ENCODE measurements at places on chromosomes 2 and 18. TPM values are rescaled to one million over a fixed set of nuclear protein-coding genes. Genes with fewer than 3 reads are reported as not detected.

The SP9 gene
- total RNA-seq: not detected

GRCh38 chr2:183597841-183598240, 473.6 kb downstream of the NUP35 start:
- DNase-seq: no peak

- peak; percentile 96 for DNase-seq
Measured at GRCh38 chr2:108637304-108637669, 82.0 kb upstream of the RANBP2 start.

GRCh38 chr2:112085916-112086669, 31.0 kb downstream of the TMEM87B start:
- no peak for DNase-seq

DNA sequence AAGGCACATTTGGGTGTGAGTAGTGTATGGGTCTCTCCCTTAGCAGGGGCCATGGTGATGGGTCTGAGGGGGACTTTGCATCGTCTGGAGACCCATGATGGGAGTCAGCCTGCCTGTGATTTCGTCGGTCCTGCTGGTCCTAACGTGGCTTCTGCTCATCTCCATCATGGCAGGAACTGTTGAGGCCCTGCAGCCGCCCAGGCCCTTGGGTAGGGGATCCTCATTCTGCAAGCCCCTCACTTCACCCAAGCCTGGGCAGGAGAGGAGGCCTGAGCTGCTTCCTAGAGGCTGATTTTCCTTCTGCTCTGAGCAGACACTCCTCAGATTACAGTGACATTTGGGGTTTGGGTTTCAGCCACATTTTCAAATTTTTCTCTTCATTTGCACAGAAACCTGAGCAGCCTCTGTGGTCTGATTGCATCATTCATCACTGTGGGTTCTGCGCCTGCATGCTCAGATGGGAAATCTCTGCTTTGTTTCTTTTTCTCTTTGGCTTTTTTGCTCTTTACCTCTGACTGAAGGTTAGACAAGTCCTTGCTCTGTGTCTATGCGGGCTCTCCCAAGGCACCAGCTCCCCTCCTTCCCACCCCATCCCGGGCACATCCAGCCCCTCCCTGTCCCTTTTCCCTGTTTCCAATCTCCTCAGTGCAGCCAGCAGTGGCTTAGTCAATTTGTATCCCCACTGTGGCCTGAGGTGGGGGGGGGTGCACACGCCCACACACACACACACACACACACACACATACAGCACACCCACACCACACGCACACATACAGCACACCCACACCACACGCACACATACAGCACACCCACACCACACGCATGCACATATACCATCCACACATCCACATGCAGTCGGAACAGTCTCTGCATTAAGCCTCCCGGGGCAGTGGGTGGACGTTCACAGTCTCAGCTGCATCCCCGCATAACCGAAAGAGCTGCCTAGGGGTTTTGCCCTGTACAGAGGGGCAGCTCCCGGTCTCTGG, 305.4 kb upstream of the HS6ST1 start:
- DNase-seq: peak; percentile 95

The HOXD9 gene
- not detected for total RNA-seq

- no peak for DNase-seq
Measured at GRCh38 chr2:240611601-240612210, 13.6 kb upstream of the GPR35 start.

DNA sequence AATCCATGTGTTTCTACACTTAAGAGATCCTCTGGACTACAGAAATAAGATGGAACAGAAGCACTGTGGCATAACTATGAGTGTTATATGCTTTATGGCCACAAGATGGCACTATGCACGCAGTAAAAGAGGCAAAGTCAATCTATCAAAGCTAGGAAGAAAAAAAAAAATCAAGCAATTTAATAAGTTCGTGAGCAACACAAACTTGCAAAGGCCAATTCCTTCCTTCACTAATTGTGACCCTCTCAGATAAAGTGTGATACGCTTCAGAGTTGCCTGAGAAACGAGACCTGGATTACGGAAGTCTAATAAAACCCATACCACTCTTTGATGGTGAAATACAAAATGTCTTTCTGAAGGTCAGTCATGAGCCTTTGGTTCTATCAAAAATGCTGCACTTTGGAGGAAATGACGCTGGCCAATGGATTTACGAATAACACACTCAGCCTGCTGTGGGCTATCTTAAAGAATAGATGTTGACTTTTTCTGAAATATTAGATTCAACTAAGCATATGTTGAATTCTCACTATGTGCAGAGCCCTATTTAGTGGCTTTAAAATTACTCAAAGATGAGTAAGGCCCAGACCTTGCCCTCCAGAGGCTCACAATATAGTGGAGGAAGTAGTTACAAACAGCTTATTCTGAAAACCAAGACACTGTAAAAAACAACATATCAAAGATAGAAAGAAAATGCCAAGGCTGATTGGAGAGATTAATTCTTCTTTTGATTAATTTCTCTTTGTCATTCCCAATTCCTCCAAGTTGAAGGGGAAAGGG, 35.5 kb upstream of the TTR start:
- DNase-seq: peak; percentile 70

The FLACC1 gene
- total RNA-seq: 0.56 TPM

Data from IMR-90 (cell line).